ENCODE measurements at places on chromosomes 1 and 21.

DNA sequence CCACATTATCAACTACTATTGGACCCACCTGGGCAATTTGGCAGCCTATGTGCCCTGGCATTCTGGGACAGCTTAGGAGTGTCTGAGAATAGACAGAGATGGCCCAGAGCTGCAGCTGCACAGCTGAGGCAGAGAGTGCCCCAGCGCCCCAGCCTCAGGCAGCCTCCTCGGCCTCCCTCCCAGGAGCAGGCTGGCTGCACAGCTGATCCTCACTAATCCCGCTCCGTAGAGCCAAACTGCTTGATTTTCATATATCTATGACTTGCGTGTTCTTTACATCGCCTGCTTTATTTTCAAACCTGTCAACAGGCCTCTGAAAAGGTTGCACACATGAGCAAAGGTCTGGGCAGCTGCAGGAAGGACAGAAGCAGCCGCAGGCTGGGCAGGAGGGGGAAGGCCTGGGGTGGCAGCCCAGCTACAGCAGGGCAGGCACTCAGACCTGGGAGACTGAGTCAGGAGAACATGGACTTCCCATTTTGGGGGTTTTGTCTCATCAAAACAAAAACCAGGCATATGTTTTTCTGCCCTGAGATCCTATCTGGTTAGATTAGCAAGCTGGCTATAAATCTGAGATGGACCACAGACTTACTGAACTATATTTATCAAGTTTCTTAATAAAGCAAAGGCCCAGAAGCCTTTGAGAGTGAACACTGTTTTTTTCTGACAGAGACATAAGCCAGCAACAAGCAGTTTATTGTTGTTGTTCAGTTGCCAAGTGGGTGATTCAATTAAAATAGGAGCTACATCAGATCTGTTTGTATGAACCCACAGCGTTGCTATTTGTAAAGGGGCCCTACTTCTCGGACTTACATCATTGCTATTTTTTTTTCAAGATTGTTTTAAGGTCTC is 301.8 kb upstream of the DUSP10 start:
- no peak for DNase-seq

DNA sequence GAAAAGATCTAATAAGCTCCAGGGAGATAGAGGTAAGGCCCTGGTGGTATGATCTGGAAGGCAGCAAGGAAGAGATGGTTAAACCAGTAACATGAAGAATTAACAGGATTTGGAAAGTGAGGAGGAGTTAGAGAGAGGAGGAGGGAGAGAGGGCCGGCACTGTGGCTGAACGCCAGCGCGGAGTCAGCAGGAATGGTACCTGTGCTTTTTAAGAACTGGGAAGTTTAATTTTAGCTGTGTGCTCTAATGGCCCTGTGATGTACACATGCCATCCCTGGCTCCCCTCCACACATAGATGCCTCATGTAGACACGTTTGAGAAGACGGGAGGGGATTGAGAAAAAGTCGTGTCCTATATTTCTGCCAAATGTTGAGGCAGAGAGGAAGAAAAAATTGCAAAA is 13.8 kb upstream of the AVPR1B start:
- DNase-seq, result no peak

DNA sequence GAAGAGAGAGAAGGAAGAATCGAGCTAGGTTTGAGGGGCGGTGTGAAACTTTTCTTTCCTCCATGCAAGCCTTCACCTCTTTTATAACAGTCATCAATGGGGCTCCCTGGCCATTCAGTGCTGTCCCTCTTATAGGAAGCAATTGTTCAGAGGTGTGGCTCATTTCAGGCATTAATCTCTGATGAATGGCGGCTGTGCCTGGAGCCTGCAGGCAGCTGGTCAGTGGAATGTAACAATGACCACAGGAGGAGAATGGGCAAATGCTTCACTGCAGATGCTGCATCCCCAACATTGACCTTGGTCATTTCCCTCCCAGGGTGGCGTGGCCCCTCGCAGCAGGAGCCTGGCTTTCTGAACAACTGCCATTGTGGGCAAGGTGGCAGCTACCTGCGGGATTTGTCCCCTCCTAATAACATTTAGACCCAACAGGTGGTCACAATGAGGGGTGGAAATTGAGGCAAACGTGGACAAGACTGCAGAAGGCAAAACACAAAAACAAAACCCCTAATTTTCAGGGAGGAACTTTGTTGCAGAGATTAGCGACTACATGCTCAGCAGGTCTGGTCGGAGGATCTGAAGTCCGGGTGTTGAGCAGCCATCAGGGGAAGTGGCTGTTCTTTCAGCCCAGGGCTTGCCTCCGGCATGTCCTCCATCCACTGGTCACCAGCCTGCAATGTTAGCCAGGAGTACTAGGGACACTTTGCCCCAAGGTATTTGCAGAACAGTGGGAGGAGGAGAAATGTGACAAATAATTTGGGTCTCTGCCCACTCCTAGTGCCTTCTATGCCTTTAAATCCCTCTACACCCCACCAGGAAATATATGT is 97.3 kb upstream of the PAXBP1 start:
- no peak for DNase-seq

DNA sequence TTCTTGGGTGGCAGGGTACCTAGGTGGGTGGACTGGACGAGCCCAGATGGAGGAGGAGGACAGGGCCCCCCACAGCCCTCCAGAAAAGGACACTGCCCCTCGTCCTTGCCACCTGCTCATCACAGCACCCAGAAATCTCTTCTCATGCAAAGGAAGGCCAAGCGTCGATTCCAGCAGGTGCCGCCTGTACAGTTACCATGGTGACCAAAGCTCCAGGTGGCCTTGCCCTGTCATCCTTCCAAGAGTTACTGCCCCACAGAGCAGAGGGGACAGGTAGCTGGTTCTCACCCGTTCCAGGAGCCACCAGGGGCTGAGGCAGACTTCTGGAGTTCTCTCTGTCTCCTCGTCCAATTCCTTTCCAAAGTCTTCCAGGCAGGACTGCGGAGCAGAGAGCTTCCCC is 119.9 kb upstream of the VAMP3 start:
- no peak for DNase-seq

DNA sequence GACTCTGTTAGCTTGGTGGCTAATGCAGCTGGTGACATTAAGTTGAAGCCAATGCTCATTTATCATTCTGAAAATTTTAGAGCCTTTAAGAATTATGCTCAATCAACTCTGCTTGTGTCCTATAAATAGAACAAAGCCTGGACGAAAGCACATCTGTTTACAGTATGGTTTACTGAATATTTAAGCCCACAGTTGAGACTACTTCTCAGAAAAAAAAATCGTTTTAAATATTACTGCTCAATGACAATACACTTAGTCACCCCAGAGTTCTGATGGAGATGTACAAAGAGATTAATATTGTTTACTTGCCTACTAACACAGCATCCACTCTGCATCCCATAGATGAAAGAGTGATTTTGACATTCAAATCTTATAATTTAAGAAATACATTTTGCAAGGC is 79.6 kb downstream of the NEGR1 start:
- no peak for DNase-seq

DNA sequence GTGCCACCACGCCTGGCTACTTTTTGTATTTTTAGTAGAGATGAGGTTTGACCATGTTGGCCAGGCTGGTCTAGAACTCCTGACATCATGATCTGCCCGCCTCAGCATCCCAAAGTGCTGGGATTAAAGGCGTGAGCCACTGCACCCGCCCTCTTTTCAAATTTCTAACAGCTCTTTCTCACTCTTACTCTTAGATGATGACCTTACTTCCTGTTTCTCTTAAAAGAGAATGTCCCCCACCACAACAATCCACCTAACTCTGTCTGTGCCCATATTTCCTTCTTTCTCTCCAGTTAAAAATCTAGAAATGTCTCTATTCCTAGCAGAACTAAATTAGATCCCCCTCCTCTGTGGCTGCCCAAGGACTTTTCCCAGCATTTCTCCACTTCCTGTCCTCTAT is 46.6 kb upstream of the RGS2 start:
- DNase-seq, result no peak

GRCh38 chr1:28582248-28582615 is 9.8 kb upstream of the RAB42 start:
- no peak for DNase-seq

GRCh38 chr1:8427986-8428385 is 110.1 kb downstream of the SLC45A1 start:
- DNase-seq, result no peak

DNA sequence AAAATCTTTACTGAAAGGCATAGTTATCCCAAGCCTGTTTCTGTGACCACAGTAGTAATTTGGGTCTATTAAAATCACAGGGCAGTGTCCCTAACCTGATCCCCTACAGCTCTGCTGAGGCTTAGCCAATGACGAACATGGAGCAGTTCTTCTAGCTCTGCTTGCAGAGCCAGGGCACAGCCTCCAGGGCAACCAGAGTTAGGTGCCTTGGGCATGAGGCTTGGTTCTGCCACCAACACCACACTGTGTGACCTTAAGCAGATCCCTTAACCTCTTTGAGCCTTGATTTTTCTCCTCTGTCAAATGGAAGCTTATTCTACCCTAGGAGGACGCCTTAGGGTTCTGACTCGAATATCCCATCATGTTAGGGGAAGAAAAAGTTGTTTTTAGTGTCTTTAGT is 86.7 kb upstream of the TLR5 start:
- no peak for DNase-seq

DNA sequence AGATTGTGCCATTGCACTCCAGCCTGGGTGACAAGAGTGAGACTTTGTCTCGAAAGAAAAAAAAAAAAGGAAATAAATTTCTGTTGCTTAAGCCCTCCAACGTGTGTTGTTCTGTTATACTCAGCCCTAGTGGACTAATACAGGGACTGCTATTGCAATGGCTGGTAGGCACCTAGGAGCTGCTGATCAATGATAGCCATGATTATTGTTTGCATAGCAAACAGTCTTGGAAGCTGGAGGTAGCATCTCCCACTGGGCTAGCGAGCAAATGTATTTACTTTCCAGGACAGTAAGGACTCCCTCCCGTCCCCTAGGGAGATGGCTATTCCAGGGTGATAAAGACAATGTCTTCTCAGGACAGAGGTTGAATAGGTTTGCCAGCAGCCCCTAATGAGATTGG is 13.5 kb upstream of the TNFRSF8 start:
- no peak for DNase-seq

GRCh38 chr1:20719871-20720620 is 2.2 kb upstream of the KIF17 start:
- no peak for DNase-seq

DNA sequence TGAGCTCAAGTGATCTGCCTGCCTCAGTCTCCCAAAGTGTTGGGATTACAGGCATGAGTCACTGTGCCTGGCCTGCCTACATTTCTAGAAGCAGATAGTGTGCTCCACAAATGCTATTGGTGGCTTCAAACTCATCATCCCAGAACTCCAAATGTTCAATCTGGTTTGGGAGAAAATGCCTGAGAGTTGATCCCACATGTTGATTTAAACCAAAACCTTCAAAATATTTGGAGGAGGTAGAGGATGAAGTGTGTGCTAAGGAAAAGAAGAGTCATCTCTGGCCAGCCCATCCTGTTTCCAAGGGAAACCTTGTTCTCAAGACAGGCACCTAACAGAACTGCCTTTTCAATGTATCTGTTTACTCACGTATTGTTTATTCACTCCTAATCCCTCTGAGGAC is 55.4 kb upstream of the GRHL3 start:
- DNase-seq, result no peak

GRCh38 chr1:240284656-240285414 is 193.2 kb downstream of the FMN2 start:
- no peak for DNase-seq

DNA sequence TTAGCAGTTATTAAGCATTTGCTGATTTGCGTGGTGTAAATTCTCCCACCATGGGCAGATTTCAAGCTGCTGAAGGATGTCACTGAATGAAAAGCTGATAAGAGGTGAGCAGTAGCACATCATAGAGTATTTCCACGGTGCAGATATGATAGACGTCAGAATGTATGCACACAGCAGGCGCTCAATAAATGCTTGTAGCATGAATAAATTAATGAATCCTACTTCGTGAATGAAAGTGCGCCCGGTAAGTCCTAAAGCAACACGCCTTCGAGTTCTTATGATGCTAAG is 510 bp upstream of the UBIAD1 start:
- DNase-seq, result no peak

GRCh38 chr1:32199717-32200072 is 700 bp upstream of the CCDC28B start:
- no peak for DNase-seq

DNA sequence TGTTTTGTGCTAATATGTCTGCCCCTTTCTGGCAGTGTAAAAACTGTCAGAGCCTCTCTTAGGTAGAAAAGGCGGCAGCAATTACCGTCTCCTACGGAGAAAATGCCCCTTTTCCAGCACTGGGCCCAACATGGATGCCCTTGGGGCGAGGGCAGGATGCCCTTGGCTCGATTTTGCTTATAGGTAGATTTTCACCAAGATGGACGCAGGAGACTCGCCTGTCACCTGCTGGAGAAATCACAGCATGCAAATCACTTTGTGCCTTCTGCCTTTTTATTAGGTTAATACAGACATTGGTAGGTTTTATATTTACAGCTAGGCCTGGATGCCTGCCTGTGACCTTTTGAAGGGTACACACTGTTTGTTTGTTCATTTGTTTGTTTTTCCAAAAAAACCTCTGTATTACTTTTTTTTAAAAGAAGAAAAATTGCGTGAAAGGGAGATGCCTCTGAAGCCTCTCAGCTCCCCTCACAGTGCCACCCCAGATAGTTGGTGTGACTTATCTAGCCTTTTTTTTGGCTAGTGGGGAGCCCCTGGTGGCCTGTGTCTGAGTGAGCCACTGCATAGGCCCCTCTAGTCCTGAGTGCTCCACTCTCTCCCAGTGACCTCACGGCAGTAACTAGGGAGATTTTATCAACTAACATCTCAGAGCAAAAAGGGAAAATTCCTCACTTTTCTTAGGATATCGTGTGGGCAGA is 2.5 kb downstream of the ATP1B1 start:
- peak; percentile 17 for DNase-seq

DNA sequence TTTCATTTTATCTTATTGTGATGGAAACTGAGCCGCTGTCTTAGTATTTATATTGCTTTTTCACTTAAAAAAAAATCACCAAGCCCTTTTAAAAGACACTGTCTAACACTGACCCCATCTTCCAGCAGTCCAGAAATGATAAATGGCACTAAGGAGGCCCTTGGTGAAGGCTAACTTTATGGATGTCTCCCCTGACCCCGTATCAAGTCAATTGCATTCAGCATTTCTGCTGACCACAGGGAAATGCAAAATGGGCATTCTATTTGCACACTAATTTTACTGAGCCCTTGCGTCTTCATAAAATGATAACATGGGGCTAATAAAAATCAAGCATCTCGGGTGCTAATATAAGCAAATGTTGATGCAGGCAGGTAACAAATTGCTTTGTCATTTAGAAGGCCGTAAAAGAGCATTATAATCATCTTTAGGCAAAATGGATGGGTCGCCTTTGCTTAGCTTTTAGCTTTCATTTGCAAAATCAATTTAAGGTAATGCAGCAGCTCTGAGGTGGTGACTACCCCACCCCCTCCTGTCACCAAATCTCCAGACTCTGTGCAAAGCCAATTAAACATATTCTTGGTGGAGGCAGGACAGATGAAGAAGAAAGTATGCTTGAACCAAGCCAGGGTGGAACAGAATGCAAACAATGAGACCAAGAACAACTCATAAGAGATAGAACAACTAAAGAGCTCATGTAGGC is 110.8 kb downstream of the BEND5 start:
- DNase-seq, result no peak

- peak; percentile 75 for DNase-seq
Measured at GRCh38 chr1:220527908-220528678, at the start of gene MARK1. TSS of gene MARK1 (plus strand) at chr1:220528136. CDS start at chr1:220528823, 687 bp downstream.
